ENCODE measurements at places on chromosomes 2 and 18. TPM values are rescaled to one million over a fixed set of nuclear protein-coding genes. Genes with fewer than 3 reads are reported as not detected.

Gene CFC1
- total RNA-seq, result not detected

Gene GAREM1
- total RNA-seq, result 1.5 TPM

Gene ALPI
- total RNA-seq, result not detected

Gene FRZB
- total RNA-seq, result 2.0 TPM

Gene GTF2A1L
- total RNA-seq, result 3.3 TPM

Gene PLCD4
- total RNA-seq, result 10.7 TPM

Gene SOX11
- 2.1 TPM for total RNA-seq

DNA sequence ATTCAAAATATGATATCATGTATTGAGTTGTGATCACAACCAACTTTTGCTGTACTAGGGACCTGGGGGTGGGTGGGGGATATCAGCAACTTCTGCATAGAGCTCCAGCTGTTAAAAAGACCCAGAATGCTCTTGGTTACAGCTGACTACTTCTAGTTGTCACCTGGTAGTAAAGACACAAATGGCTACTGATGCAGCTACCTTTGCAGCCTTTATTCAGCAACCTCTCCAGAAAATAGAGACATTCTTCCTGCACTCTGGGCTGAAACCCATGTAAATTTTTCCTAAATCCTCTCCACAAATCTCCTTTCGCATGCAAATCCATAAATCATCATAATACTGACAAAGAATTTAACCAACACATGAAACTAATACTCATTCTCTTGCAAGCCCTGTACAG, 238.3 kb downstream of the TCF4 start:
- no peak for DNase-seq

GRCh38 chr2:20672201-20672951, 5.4 kb downstream of the GDF7 start:
- DNase-seq, result no peak

DNA sequence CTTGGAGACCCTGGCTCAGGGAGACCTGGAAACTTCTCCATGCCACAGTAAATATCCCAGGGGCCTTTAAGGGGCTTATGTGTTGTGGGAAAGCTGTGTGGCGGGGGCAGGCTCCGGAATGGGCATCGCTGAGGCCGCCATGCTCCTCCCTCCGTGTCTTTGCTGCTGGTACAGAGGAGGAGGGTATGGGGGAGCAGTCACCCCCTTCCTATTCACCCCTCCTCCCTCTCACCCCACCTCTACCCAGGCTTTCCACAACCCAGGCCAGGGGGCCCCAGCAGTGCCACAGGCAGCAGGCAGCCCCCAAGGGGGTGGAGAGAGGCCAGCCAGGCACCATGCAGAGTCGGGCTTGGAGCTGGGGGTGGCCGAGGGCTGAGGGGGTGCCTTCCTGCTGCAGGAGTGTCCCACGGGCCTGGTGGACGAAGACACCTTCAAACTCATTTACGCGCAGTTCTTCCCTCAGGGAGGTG, 28.0 kb upstream of the FAHD2A start:
- DNase-seq, result no peak

All from fibroblast of lung (primary cell).